ENCODE measurements at places on chromosomes 4 and X.

DNA sequence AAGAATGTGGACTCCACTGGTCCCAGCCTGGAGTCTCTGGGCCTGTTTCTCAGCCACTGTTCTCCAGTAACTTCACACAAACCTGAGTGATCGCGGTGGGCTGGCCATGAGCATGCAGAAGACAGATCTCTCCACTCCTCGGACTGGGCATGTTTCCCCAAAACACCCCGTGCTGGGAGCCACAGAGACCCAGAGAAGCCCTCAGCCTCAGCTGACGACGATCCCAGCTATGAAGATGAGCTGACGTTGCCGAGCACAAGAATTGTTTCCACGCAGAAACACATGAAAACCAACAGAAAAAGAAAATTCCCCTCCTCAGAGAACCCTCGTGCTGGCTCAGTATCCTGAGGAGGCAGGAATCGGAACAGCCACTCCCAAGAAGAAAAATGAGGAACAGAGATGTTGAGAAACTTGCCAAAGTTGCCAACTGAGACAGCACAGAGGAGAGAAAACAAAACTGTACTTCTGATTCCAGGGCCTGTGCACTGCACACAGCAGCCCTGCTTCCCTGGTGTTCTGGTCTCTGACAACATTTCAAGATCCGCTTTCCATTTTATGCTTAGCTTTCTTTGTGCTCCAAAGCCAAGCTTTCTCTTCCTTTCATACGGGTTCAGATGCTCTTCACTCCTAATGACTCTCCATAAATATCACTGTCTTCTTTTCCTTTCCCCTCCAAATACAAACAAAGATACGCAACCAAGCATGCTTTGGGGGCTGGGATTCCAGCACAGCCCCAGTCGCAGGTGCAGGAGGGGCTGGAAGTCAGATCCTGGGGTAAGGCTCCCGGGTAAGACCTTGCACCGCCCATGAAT lies 81.4 kb downstream of the IRF2 start:
- DNase-seq = no peak

- DNase-seq = no peak
Measured at GRCh38 chrX:100980608-100981497, 11.3 kb downstream of the ARL13A start.

- DNase-seq = no peak
Measured at GRCh38 chr4:184897895-184898294, 72.1 kb upstream of the ACSL1 start.

DNA sequence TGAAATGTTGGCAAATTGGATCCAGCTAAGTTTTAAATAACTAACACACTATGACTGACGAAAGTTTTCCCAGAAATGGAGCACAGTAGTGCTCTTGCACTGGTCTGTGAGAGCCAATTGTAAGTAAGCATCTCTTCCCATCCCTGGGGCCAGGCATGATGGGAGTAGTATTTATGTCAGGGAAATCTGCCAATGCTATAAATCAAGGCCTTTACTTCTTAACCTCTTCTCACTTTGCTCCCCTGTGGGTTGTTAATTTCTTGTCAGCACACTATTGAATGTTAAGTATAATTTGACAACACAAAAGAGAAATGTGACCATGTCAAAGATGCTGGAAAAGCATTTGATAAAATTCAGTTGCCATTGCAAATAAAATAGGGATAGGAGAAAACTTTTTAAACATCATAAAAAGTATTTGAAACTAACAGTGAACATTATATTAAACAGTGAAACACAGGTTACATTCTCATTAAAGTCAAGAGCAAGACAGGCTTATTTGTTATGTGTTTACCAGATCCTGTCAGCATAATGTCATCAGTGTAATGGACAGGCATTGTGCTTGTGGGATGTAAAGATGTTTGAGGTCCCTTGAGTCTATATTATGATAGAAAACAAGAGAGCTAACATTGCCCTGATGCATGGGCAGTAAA lies 5.0 kb downstream of the F8A1 start:
- DNase-seq = no peak
